ENCODE measurements at places on chromosomes 7 and 10.

DNA sequence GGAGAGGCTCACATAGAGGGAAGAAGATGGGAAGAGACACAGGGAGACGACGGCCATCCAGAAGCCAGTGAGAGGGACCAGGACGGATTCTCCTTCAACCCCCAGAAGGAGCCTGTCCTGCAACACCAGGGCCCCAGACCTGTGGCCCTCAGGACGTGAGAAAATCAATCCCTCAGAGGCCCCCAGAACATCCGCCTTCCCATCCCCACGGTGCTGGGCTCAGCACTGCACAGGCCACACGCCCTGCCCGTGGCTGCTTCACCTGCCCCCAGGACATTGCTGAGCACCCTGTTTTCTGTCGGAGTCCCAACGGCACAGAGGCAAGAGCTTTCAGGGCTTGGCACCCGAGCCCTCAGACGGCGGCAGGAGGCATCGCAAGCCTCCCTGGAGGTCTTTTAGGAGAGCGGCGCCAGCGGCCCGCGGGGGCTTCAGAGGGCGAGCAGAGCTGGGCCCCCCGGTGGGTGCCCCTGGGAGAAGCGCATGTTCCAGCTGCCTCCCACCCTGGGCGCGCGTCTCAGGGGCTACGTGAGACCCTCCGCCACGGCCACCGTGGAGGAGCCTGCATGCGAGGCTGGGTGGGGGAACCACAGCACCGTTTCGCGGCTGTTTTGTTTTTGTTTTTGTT, 42.8 kb downstream of the PDGFA start:
- no peak for DNase-seq

DNA sequence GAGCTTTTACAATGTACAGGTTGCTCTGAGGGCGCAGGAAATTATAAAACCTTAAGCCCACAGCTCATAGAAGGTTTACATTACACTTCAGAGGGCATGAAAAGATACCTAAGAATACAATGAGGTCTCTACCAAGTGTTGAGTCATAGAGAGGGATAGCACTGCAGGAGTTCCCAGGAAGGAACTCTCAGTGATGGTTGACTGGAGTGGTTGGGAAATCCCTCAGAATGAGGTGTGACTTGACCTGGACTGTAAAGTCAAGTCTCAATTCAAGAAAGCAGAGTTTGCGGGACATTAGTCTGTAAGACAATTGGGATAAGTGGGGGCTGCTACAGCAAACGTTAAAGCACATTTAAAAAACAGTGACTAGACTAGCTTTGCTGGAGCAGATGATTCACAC, 21.9 kb downstream of the TNKS2 start:
- DNase-seq: peak; percentile 65

DNA sequence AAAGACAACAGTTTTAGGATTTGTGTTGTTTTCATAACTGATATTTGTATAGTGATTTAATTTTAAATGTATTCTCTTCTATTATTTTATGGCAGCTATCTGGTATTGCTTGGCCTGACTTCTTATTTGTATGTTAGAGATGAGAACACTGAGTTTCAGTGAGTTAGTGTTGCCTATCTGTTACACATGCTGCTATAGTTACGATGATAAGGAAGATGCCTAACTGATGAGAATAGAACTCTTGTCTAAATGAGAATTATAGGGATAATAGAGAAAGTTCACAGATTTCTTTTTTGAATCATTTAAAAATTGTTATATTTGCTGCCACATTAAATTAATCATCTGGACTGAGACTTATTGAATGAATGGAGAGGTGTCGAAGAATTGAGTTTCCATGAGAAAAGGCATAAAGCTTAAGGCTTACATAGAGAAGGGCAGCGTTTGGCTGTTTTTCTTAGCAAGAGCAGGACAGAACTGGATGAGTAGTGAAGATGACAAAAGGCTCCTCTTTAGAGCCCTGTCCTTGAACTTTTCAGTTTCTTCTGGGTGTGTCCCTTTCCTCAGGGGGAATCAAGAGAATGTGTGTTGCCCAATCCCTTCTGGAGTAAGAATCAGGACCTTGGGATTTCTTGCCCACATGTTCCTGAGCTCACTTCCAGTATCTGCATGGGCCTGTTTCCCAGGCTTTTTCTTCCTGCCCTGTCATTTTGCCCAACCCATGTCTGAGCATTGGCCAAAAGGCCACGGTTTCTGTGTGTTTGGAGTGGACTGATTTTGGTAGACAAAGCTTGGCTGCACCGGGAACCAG, 195.6 kb upstream of the CSTF2T start:
- DNase-seq: no peak

GRCh38 chr7:108627476-108628051, 57.9 kb downstream of the DNAJB9 start:
- DNase-seq: no peak

GRCh38 chr7:157086508-157087187, 52.1 kb upstream of the UBE3C start:
- DNase-seq: no peak

GRCh38 chr7:138982204-138982623, 1.0 kb upstream of the KIAA1549 start:
- peak; percentile 13 for DNase-seq

- peak; percentile 79 for DNase-seq
Measured at GRCh38 chr10:125982260-125982948, 86.0 kb downstream of the FANK1 start.

DNA sequence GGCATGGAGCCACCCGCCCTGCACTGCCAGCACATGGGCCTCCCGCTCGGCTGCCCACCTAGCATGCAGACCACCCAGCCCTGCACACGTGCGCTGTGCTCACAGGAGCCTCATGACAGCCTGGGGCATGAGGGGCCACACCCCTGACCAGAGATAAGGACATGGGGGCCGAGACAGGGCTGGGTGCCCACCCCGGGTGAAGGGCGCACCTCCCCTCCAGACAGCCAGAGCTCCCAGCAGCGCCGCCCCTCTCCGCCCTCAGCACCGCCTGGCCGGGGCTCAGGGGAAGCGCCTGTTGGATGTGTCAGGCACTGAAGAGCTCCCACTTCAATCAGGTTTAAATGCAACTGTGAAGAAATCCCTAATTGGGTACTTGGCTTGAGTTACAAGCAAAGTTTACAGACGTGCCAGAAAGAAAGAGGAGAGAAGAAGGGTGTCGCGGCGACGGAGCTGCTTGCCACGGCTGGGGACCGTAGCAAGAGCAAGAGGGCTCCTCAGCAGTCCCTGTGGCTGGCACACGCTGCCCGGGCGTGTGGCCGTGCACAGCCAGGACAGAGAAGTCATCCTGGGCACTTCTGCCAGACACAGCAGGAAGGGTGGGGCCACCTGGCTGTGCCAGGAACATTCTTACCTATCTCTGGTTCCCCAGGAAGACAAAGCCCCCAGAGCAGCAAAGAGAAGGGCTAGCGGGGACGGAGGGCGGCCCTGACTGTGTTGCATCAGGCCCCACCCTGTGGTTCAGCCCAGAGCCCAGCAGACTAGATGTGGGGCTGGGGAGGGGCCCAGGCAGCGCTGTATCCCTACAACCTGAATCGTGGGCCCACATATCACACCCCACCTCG, 247.4 kb downstream of the ELFN1 start:
- no peak for DNase-seq

GRCh38 chr7:145398758-145399157, 562.9 kb upstream of the TPK1 start:
- peak; percentile 5 for DNase-seq

DNA sequence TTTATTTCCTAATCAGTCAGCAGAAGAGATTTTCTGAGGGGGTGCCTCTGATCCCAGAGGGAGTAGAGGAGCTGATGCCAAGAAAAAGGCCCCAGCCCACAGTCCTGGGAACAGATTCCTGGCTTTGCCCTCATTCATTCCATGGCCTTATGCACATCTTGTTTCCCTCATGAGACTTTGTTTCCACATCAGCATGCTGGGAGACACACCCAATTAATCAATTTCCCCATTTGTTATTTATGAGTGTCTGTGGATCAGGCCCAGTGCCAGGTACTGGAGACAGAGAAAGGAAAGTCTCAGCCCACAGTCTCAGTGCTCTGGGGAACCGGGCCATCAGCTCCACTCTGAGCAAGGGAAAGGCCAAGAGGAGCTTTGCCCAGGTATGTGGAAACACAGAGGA, 496.2 kb upstream of the ZMIZ1 start:
- DNase-seq: no peak

GRCh38 chr7:43612599-43613589, 30.0 kb downstream of the STK17A start:
- no peak for DNase-seq

DNA sequence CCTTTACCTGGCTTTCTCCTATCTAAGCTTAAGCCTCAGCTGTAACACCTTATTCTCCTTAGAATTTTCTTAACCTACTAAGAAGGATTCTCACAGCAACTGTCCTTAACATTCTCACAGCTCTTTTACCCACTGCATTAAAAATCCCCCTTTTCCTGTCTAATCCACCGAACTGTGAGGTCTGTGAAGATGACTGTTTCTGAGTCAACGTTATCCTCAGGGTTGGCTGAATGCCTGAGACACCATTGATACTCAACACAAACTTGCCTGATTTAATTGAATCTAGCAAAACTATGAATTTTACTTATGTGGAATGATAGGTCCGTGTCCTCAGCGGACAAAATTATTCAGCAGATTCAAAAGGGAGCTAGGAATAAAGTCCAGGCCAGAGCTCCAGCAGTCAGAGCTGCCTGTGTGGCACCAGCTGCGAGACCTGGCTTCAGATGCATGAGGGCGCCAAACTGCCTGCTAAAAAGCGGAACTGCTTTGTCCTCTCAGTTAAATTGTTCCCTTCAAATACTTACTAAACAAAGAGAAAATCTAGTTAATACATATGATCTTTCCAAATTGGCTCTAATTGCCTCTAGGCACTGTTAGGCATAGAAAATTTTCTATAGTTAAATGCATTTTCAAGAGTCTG, 33.4 kb upstream of the VWDE start:
- DNase-seq: peak; percentile 55

- DNase-seq: no peak
Measured at GRCh38 chr7:139659922-139660316, 117.9 kb downstream of the HIPK2 start.

All from kidney tubule cell (primary cell).